Activated naive CD4-positive, alpha-beta T cell treated with anti-CD3 and anti-CD28 coated beads for 36 hours (primary cell): ENCODE measurements at places on chromosomes 16 and 17. TPM values are rescaled to one million over a fixed set of nuclear protein-coding genes. Genes with fewer than 3 reads are reported as not detected.

The OTOA gene
- total RNA-seq = not detected

GRCh38 chr17:37067555-37068111 is 118.9 kb downstream of the AATF start:
- no peaks in the 10 kb centered on the region for H3K27me3 ChIP-seq
- H3K27ac ChIP-seq = no peak overlapping the region
- H3K4me3 ChIP-seq = no peak overlapping the region
- H3K4me1 ChIP-seq = no peaks in the 10 kb centered on the region

GRCh38 chr16:582614-583331 is 7.1 kb upstream of the RAB40C start:
- peaks cover 9% of the 10 kb centered on the region for H3K4me1 ChIP-seq
- DNase-seq = no peak
- no peaks in the 10 kb centered on the region for H3K27me3 ChIP-seq
- peaks cover 2% of the 10 kb centered on the region for H3K36me3 ChIP-seq

The CFAP97D1 gene
- total RNA-seq = not detected

The KRT27 gene
- not detected for total RNA-seq

GRCh38 chr17:31155208-31155810 is 60.5 kb downstream of the NF1 start:
- peaks cover 6% of the 10 kb centered on the region for H3K36me3 ChIP-seq
- H3K4me1 ChIP-seq = peaks cover 13% of the 10 kb centered on the region
- H3K27me3 ChIP-seq = no peaks in the 10 kb centered on the region
- no peak overlapping the region for H3K4me3 ChIP-seq
- no peak for DNase-seq
